H9 (cell line): ENCODE measurements at places on chromosomes 3 and 15. TPM values are rescaled to one million over a fixed set of nuclear protein-coding genes. Genes with fewer than 3 reads are reported as not detected.

The SLC9A9 gene
- total RNA-seq, result 0.35 and 0.48 TPM in 2 replicates

The CDC25A gene
- total RNA-seq, result 83.3 and 84.5 TPM in 2 replicates

The GPR160 gene
- total RNA-seq, result 14.1 and 15.4 TPM in 2 replicates

The MORC1 gene
- total RNA-seq, result not detected in 2 replicates

The ALDH1L1 gene
- 0.68 and 0.90 TPM in 2 replicates for total RNA-seq

The PLA2G4D gene
- 0.33 TPM in 1 of 2 replicates, not detected in the other for total RNA-seq

The CPN2 gene
- not detected in 2 replicates for total RNA-seq

The UBR1 gene
- total RNA-seq, result 22.2 and 23.0 TPM in 2 replicates

The ZNF660 gene
- total RNA-seq, result 16.4 and 18.7 TPM in 2 replicates

The TTC14 gene
- total RNA-seq, result 28.4 and 30.4 TPM in 2 replicates

The CP gene
- total RNA-seq, result 0.66 and 1.1 TPM in 2 replicates

The CDAN1 gene
- 20.0 and 20.4 TPM in 2 replicates for total RNA-seq

The CD80 gene
- total RNA-seq, result not detected in 2 replicates

The SLC24A5 gene
- total RNA-seq, result not detected in 2 replicates

The RPL15 gene
- total RNA-seq, result 2,794 and 2,865 TPM in 2 replicates
